Thymus (tissue), 14 donors: ENCODE measurements at places on chromosomes 3 and 15. TPM values are rescaled to one million over a fixed set of nuclear protein-coding genes. Genes with fewer than 3 reads are reported as not detected.

GRCh38 chr15:51108933-51109550 is 14.3 kb upstream of the TNFAIP8L3 start:
- DNase-seq = no peak
- no peak overlapping the region for H3K27ac ChIP-seq
- no peaks in the 10 kb centered on the region for H3K36me3 ChIP-seq
- H3K27me3 ChIP-seq = no peaks in the 10 kb centered on the region
- no peaks in the 10 kb centered on the region for H3K4me1 ChIP-seq

DNA sequence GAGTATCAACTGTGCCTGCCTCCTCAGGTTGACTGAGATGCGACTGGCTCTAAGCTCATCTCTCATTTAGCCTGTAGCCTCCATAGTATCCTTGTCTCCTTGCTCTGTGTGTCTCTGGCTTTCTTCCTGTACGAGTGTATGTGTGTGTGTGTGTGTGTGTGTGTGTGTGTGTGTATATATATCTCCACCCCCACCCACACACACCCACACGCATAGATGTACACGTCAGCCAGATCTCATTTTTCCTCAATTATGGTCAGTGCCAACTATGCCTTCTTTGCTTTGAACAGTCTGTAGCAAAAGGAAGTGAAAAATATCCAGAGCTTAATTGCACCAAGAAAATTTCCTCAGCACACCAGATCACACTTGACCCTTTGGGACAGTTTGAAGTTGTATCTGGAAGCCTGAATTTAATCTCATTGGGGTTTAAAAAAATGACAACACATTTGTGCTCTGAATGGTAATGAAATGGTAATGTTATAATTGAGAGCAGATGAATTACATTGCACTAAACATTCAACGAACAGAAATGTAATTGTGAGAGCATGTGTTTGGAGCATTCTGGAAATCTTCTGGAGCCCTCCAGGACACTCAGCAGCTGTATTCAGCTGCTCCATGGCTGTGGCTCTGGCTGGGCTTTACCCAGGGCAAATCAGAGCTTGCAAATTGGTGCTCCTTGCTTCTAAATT is 63.6 kb downstream of the RYR3 start:
- H3K27ac ChIP-seq = no peak overlapping the region
- no peaks in the 10 kb centered on the region for H3K27me3 ChIP-seq
- no peak overlapping the region for H3K4me3 ChIP-seq
- no peak for DNase-seq
- H3K4me1 ChIP-seq = no peaks in the 10 kb centered on the region

GRCh38 chr3:148512648-148513047 is 185.1 kb upstream of the AGTR1 start:
- no peaks in the 10 kb centered on the region for H3K36me3 ChIP-seq
- H3K27ac ChIP-seq = no peak overlapping the region
- H3K4me1 ChIP-seq = no peaks in the 10 kb centered on the region
- no peak for DNase-seq

DNA sequence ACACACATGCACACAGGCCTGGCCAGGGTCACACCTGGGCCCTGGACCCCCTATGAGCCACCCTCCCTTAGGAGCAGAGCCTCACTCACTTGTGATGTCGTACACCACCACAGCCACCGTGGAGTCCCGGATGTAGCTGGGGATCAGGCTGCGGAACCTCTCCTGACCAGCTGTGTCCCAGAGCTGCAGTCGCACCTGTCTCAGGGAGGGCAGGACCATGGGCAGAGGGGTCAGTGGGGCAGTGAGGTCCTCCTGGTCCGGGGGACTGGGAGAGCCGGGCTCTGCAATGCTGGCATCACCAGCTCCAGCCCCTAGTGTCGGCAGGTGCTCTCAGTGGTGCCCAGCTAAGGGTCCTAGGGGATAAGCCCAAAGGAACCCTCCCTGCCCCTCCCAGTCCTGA is 35.6 kb downstream of the SRPRB start:
- no peaks in the 10 kb centered on the region for H3K27me3 ChIP-seq
- no peak overlapping the region for H3K27ac ChIP-seq
- no peaks in the 10 kb centered on the region for H3K36me3 ChIP-seq
- no peak overlapping the region for H3K4me3 ChIP-seq
- H3K4me1 ChIP-seq = no peaks in the 10 kb centered on the region
- no peak for DNase-seq

GHSR gene
- total RNA-seq = not detected
